ENCODE measurements at places on chromosomes 16 and 17. TPM values are rescaled to one million over a fixed set of nuclear protein-coding genes. Genes with fewer than 3 reads are reported as not detected.

DNA sequence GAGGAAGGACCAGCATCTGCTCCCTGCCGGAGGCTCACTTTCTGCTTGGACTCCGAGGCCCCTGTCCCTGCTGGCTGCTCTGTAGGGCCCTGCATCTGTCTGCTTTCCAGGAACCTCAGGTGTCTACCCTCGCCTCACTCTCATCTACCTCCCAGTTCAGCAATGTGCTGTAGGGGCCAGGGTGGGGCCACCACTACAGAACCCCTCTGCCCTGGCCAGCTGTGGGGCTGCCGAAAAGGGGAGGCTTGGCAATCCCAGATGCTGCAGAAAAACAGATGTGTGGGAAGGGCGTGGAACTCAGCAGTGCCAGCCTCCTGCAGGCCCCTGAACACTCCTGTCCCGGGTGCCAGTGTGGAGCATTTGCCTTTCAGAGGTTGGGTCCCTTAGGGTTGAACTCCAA lies 80.1 kb upstream of the ZNF469 start:
- no peak for DNase-seq

- DNase-seq: no peak
Observed at GRCh38 chr16:12348733-12349704, 372.5 kb downstream of the SNX29 start.

- DNase-seq: no peak
Observed at GRCh38 chr16:79326549-79326948, 274.0 kb downstream of the MAF start.

DNA sequence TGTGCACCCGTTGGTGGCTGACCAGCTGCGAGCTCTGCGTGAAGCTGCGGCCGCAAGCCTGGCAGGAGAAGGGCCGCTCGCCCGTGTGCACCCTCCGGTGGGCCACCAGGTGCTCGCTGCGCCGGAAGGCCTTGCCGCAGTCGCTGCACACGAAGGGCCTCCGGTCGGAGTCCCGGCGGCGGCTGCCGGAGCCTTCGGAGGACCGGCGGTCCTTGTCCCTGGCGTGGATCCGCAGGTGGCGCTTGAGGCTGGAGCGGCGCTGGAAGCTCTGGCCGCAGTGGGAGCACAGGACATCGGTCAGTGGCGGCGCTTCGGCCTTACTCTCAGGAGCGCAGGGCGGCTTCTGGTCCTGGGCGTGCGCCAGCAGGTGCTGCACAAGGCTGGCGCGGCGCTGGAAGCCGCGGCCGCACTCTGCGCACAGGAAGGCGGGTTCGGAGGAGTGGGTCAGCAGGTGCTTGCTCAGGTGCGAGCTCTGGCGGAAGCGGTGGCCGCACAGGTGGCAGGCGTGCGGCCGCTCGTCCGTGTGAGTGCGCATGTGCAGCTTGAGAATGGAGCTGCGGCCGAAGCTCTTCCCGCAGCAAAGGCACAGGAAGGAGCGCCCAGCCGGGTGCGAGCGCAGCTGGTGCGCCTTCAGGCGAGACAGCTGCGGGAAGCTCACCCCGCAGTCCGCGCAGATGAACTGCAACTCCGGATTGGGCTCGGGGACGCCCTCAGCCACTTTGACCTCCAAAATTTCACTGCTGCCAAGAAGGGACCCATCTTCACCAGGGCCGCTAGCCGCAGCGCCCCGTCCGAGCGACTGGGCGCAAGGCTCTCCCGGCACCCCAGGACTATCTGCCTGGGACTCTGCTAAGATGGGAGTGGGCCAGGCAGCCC lies 9.1 kb downstream of the ZSCAN10 start:
- DNase-seq: no peak

PRSS53 gene
- total RNA-seq: 2.2 TPM

TBC1D3 gene
- not detected for total RNA-seq

- DNase-seq: no peak
Observed at GRCh38 chr17:59331929-59332748, 684 bp downstream of the YPEL2 start.

TMEM100 gene
- total RNA-seq: 3.3 TPM

RPGRIP1L gene
- 23.6 TPM for total RNA-seq

DNA sequence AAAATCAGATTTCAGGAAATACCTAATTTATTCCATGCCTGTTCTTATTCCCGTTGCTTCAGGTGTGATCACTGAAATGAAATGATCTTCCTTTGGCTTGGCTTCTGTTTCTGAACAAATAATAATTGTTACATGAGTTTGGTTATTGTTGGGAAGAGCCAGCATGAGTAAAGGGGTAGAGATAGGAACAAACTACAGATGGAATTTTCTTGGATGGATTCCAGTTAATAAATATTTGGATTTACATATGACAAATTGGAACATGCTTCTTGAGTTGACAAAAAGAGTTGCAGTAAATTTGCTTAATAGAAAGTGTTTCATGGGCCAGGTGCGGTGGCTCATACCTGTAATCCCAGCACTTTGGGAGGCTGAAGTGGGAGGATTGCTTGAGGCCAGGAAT lies 28.2 kb downstream of the TAC4 start:
- no peak for DNase-seq

DNA sequence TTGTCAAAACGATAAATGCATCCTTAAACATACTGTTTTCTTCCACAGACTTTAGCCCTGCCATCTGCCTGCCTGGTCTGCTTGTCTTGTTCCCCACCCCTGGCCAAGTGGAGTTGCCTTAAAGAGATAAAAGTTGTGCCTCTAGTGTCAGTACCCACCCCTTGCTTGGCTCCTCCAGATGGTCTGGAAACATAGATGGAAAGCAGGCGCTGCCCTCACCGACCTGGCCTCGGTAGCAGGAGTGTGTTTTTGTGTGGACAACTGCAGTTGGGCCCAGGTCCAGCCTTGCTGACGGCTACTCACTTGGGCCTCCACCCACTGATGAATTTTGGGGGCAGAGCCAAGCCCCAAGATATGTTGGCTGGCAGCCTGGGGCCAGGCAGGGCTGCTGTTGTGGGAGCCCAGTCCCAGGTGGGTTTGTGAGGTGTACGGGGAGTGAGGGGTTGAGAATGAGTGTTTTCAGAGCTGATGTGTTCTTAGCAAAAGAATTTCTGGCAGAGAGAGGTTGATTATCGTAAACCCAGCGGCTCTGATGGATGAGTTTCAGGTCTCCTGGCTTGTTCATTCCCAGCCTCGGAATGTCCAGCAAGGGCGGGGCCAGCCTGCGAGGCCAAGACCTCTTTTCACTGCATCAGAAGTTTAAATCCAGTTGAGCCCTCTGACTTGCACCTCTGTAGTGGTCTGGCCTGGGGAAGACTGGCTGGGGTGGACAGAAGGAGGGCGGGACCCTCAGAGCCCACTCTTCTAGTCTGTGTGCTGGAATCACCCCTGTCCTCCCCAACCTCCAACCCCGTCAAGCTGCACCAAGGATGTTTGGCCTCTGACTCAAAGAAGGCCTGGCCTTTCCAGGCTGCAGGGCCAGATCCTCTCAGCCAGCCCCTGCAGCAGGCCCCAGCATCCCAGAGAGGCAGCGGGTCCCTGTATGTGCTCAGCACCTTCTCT lies 179.7 kb downstream of the RAB11FIP4 start:
- no peak for DNase-seq

Measured in occipital lobe (tissue), 3 donors.